ENCODE measurements at places on chromosomes 13 and 19. TPM values are rescaled to one million over a fixed set of nuclear protein-coding genes. Genes with fewer than 3 reads are reported as not detected.
A peak's percentile ranks its signal among the peaks of the same experiment; 100 is the strongest.

Gene SOX1
- not detected for total RNA-seq

Gene RUBCNL
- 5.3 TPM for total RNA-seq

Gene CACNA1A
- 5.1 TPM for total RNA-seq

GRCh38 chr19:30883071-30883470 lies 466.2 kb downstream of the TSHZ3 start:
- no peak for DNase-seq

DNA sequence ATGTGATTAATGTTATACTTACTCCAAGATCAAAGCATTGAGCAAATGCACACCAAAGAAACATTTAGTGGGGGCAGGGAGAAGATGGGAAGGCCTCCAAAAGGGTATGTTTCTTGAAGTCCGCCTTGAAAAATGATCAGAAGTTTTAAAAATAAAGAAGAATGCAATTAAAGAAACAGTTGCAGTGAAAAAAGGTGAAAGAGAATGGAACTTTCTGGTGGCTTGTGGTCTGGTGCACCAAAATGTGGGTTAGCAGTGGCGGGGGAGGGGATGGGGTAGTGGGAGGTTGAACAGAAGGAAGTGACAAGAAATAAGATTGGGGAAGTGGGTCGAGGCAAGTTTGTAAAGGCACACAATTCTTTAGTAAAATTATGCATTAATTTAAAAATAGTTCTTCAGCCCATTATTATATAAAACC lies 2.5 kb downstream of the LCP1 start:
- DNase-seq, result peak; percentile 84

GRCh38 chr19:53555352-53555751 lies 17.4 kb downstream of the ZNF331 start:
- no peak for DNase-seq

DNA sequence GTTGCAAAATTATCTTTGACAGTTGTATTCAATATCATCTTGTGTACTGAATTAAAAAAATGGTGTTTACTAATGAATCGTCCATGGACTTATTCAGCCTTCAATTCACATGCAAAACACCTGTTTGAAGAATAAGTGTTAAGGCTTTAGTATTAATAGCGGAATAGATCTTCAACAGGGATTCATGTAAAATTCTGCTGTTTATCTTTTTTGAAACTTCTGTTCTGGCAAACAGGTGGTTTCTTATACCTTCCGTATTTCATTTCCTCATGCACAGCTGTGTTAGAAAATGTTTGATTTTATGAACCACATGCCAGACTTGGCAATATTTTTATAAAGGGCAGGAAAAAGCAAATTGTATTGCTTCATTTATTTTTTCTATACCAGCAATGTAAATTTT lies 255.7 kb downstream of the DACH1 start:
- DNase-seq, result no peak

GRCh38 chr13:102814025-102814607 lies 15.2 kb downstream of the BIVM start:
- DNase-seq, result no peak

DNA sequence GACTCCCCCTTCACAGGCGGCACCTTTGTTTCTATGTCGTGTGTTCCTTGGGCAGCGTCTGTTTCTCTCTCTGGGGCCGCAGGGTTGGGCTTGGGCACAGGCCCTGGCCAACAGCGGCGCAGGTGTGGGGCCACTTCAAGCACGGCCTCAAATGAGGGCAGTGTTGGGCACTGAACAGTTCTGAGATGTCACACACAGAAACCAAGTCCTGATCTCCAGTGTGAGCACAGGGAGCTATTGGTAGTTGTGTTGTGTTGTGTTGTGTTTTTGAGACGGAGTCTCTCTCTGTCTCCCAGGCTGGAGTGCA lies 42.7 kb downstream of the GATAD2A start:
- peak; percentile 73 for DNase-seq

GRCh38 chr19:19445911-19446361 lies 40.5 kb downstream of the GATAD2A start:
- peak; percentile 61 for DNase-seq

DNA sequence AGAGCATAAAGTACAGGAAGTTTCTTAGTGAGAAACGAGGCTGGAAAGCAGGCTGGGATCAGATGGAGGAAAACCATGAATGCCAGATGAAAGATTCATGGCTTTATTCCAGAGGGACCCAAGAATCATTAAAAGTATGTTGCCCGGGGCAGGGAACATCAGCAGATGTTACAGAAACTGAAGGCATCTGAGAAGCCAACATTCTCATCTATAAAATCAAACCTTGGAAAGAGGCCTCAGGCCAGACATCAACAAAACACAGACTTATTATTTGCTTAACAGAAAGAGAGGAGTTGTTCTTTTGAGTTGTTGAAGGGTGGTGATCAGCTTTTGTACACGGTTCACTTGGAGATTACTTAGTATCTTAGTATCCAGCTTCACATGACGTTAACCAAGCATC lies 543.6 kb downstream of the RFC3 start:
- no peak for DNase-seq

GRCh38 chr13:24740014-24740890 lies 23.7 kb upstream of the RNF17 start:
- no peak for DNase-seq

DNA sequence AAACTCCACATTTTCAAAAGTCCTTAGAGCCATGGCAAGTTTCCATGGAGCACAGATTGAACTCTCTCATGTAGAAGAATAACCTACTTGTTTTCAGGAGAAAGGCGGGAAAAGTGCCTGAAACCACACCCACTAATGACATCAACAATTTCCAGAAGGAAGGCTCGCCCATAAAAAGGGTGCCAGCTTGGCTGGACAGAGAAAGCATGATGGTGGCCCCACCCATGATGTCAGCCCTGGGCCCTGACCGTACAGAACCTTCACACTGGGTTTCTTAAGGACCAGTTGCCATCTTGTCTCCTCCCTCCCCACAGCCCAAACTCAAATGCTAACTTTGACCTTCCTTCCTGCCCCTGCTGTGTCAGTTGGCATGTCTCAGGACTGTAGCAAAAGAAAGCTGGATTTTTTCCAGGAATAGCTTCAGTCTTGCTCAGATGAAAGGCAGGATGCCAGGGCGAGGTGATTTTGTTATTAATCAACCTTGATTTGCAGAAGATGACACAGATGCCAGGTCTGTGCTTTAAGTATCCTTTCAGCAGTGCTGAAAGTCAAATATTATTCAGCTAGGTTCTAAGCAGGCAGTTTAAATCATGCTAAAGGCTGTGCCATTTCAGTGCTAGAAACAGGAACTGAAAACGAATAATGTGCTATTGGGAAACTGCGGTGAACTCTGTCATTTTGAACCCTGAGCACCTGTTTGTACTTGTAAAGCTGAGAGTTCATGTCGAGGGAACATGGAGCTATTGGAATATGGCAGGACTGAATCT lies 89.5 kb upstream of the RFC3 start:
- DNase-seq, result no peak

DNA sequence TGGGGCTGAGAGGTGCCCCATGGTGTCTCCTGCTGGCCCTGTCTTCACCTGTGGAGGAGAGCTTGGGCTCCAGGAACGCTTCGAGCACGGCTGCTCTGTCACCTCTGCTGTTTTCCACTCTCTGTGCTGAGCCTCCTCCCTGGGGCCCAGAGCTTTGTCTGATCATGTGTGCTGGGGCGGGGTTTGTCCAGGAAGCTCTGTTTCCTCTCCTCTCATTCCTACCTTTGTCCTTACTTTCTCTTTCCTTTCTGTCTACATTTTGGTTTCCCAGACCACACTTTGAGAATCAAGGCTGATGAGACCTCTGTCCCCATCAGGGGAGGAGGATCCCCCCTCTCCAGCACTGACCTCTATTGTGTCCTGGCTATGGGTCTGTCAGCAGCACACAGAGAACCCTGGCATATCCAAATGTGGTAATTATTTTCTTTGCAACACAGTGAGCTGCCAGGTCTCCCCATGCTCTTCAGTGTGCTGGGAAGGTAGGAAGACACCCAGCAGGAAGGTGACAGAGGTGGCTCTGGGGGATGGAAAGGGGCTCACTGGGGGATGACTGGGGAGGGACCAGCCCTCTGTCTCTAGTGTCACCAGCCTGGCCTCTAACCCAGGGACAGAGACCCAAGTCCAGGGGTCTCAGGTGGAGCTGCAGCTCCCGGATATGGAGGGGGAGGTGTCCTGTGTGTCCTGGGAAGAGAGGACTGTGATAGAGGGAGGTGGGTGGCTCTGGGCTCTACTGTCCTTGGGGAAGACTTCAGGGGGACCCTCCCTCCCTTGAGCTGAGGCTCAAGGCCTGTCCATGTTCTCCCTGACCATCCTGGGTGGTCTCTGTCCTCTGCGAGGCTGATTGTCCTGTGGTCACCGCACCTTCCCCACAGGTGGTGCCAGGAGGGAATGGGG lies at the start of gene CEACAM1:
CEACAM1 (minus strand) TSS at position 128 of the 894 bp plus-strand sequence; CDS start at position 21, 107 bp downstream.
- DNase-seq, result no peak

Data from posterior vena cava (tissue), 2 donors.